Activated naive CD8-positive, alpha-beta T cell treated with anti-CD3 and anti-CD28 coated beads for 36 hours (primary cell): ENCODE measurements at places on chromosomes 1 and 21.

GRCh38 chr1:224879162-224879803 lies 50.2 kb upstream of the DNAH14 start:
- no peak for DNase-seq

DNA sequence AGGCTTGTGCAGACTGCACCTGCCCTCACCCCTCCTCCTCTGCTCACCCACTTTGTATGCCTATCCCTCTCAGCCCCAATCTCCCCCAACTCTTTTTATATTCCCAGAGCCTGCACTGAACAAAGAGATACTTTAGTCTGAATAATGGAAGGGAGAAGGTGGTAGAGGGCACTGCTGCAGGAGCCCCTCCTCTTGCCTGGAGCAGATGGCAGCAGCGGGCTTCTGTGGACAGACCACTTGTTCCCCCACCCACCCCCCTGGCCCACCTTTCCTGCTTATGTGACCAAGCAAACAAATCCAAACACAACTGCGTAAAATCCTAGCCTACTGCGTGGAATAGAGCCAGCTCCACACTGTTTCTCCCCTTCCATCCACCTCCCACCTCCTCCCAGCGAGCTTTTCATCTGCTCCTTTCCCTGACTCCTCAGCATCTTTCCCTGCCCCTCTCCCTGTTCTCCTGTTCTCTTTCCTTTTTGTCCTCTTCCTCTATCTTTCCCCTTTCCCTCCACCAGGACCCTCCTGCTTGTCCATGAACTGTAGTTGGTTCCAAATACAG lies 27.5 kb downstream of the RGS8 start:
- DNase-seq = no peak

- DNase-seq = no peak
Observed at GRCh38 chr1:47767741-47768100, 229.5 kb downstream of the TRABD2B start.

DNA sequence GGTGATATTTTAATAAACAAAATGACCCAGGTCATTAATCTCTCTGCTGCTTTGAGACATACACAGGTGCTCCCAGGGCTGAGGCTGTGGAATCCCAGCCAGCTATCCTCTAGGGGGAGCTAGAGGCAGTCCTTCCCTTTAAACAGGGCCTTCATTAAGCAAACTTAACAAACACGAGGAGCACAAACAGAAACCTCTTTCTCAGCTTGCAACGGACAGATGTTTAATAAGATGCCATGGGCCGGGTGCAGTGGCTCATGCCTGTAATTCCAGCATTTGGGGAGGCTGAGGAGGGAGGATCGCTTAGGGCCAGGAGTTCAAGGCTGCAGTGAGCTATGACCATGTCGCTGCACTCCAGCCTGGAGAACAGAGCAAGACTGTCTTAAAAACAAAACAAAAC lies 106.7 kb downstream of the HIVEP3 start:
- peak; percentile 41 for DNase-seq

- DNase-seq = no peak
Observed at GRCh38 chr1:12428334-12428733, 189.7 kb downstream of the DHRS3 start.

DNA sequence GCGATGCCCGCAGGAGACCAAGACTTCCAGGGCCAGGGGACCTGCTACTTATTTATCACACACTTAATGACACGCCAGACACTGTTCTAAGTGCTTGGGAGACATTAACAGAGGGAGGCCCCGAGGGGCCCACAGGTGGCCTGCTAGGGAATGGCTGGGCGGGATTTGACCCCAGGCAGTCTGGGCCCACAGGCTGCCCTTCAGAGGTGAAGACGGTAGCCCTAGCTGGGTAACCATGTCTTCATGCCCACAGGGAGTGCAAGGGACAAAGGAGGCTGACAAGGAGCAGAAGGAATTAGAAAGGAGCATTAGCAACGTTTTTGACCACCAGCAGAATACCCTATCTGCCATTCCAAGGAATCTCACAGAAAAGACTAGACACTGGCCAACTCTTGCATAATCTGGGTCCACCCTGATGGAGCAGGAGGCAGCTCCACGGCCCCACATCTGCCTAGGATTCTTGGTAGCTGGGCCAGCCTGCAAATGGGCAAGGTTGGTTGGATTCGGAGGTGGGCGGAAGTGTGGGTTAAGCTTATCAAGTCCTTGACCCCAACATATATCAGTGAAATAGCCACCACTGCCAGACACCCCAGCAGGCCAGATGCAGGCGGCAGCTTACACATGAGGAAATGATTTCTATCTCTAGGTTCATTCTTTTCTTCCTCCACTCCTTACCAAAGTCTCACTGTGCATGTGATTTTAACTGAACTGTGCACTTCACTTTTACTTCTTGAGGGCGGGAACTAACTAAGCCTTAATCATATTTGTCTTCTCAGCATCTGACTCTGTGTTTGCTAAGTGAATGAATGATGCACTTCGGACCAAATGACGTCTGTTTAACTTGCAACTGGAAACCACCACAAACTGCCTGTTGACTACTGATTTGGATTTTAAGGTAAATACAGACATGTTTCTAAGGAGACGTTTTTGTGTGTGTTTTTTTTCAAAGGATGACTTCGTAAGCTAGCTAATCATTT lies 3.4 kb upstream of the ETS2 start:
- no peak for DNase-seq

DNA sequence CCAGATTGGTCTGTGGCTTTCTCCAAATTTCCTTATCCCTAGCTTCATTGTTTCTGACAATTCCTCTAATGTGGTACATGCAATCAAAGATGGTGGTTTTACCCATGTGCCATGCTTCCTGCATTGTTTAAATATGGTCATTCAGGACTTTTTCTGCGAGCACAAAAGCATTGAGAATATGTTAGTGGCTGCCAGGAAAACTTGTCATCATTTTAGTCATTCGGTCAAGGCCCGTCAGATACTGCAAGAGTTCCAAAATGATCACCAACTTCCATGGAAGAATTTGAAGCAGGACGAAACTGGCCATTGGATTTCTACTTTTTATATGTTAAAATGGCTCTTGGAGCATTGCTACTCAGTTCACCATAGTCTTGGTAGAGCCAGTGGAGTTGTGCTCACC lies 3.7 kb downstream of the ZBED6 start:
- DNase-seq = no peak

DNA sequence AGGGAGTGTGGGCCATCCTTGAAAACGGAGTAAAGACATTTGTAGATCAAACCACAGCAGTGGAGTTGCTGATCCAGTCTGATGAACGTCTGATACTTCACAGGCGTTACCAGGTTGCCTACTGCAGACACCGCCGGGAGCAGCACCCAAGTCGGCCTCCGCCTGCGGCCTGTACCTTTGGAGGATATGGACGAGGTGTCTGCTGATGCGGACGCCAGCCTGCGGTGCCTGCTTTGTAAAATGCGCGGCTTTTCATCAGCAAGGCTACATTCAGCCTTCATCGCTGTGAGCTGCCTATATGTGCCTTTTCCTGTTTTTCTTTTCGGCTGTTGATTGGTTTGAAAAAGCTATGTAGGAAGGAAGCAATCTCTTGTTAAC lies 16.0 kb downstream of the SLX9 start:
- no peak for DNase-seq

GRCh38 chr1:246629030-246629429 lies 62.8 kb downstream of the CNST start:
- no peak for DNase-seq

GRCh38 chr1:238898856-238899255 lies 487.5 kb upstream of the CHRM3 start:
- no peak for DNase-seq

DNA sequence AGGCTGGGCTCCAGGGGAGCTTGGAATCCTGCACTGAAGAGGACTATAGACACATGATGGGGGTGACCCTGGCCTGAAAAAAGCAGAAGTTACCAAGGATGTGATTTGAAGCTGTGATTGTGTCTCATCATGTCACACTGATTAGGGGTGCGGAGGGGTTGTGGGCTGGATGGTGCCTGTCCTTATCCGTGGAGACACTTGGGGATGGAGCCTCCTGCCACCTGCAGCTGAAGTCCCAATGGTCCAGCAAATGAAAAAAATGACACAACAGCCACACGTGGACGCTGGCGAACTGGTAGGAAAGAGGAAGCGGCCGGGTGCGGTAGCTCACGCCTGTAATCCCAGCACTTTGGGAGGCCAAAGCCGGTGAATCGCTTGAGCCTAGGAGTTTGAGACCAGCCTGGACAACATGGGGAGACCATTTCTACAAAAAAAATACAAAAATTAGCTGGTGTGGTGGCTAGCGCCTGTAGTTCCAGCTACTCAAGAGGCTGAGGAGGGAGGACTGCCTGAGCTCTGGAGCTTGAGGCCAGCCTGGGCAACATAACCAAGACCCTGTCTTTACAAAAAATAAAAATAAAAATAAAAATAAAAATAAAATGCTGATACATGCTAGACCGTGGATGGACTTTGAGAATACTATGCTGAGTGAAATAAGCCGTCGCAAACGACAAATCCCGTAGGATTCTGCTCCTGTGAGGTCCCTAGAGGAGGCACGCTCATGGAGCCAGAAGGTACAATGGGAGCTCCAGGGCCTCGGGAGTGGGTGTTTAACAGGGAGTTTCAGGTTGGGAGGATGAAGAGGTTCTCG lies 838 bp upstream of the IBA57 start:
- no peak for DNase-seq

DNA sequence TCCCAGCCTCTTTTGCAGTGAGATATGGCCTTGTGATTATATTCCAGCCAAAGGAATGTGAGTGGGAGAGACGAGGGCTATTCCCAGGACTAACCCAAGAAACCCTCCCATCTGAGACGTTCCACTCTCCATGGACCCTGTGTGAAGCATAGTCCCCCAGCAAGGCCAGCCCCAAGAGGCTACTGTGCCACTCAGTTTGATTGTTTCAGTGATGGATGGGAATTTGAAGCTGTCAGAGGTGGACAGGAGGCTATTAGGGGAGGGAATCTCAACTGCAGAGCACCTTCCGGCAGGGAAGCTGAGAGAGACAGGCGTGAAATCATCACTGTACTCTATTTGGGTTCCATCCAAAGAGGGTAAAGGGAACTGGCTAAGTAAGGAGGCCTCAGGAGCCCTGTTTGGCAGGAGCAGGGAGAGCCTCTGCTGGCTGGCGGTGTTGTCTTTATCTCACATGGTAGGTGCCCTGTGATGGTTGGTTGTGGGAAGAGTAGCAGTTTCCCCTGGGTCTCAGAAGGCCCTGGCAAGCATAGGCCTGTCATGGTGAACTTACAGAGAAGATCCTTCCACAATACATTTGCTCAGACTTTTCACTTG lies 3.4 kb upstream of the TEX35 start:
- DNase-seq = no peak

DNA sequence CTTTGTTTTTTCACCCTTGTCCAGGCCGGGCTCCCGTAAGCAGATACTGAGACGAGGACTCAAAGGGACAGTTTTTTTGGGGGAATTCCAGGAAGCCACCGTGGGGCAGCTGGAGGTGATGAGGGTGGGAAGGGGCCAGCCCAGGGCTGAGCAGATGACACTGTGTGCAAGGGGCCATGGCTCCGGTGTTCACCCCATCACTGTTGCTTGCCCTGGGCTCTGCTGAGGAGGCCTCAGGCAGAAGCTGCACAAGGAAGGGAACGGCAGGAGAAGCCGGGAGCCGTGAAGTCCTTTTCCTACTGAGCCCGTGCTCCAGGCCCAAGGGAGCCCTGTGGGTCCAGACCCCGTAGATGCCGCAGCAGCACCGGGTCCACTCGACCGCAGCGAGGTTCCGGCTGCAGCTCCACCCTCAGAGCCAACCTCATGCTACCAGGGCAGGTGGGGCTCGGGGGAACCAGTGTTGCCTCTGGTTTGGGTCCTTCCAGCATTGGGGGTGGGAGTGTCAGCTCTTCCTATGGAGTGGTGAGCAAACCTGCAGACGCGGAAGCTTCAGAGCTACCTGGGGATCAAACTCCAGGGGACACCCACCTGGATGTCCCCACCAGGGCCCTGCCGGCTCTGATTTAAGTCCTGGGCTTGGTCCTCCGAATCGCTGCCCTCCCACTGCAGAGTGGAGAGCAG lies 4.3 kb upstream of the CALML6 start:
- no peak for DNase-seq

GRCh38 chr1:67977756-67978155 lies 72.7 kb downstream of the DIRAS3 start:
- no peak for DNase-seq

GRCh38 chr1:187839873-187840272 lies 1011.1 kb downstream of the PLA2G4A start:
- no peak for DNase-seq

DNA sequence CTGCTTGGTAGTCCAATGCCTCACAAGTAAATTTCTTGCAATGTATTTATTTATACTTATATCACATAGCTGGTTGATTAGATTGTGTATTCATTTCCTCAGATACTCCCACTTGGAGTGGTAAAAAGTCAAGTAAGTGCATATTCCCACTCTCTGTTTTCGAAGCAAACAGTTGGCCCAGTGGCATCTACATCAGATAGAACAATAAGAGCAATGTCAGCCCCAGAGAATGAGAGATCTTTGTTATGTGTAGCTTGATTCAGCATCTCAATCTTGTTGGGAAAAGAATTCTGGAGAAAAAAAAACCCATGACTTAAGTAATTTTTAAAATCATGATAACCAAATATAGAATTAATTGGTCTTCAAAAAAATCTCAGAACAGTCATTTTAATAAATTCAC lies 25.5 kb downstream of the RGL1 start:
- DNase-seq = no peak

DNA sequence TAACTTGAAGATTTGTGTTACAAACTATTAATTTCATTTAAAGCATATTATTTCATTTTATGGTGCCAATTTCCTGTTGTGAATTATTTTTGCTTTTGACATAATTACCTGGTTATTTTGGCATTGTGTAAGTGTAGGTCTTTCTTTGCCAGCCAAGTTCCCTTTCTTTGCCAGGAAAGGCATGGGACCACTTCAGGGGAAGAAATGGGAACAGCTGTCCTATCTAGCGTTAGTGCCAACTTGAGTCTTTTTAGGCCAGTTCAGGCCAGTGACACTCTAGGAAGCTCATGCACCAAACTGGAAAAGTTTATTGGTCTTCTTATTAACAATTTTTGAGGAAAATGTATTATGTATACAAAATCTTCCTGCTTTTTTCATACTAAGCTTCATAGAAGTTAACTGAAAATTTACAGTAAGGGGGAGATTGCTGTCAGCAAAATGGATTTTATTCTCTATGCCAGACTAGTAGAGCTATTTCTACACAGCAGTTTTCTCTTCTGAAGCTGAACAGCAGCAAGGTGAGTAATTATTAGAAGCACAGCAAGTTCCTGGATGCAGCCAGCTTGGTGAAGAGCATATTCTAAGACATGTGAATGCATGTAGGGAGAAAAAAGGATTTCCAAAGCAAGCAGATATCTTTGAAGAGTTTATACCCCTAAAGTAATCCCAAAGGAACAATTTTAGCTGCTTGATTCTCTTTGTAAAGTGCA lies 914.6 kb upstream of the ADGRL4 start:
- no peak for DNase-seq
